ENCODE measurements at places on chromosomes 16 and 17.
A peak's percentile ranks its signal among the peaks of the same experiment; 100 is the strongest.

DNA sequence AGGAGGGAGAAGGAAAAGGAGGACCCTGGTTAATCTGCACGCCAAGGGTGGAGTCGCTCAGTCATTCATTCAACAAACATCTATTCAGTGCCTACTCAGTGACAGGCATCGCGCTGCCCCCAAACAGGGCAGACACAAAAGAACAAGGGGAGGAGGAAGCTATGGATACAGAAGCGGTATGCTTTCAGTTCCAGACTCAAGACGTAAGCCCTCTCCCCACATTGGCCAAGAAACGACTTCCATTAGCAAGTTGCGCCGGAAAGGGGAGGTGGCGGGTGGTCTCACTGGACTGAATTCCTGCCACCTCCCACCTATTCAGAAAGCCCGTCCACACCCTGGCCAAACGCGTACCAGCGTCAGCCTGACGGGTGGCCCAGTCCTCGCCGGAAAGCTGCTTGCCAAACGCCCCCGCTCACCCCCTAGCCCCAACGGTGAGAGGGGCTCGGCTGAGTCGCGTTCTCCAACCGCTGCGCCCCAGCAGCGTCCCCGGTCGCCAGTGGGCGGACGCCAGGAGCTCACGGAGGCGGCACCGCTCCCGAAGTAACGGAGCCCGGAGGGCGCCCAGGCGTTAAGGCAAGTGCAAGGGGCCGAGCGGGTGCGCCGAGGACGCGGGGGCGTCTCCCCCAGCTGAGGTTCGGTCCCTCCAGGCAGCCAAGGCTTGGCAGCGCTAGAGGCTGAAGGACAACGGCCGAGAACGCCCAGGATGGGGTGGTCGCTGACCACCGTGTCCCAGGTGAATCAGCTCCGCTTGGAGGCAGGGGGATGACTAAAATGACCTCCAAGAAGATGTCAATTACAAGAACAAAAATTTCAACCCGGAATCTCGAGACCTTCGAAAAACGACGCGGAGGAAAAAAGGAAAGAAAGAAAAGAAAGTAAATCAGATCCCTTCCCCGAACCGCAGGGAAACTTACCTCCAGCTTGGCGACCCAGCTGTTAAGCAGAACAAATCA, 470.7 kb downstream of the SOX9 start:
- no peak for DNase-seq

DNA sequence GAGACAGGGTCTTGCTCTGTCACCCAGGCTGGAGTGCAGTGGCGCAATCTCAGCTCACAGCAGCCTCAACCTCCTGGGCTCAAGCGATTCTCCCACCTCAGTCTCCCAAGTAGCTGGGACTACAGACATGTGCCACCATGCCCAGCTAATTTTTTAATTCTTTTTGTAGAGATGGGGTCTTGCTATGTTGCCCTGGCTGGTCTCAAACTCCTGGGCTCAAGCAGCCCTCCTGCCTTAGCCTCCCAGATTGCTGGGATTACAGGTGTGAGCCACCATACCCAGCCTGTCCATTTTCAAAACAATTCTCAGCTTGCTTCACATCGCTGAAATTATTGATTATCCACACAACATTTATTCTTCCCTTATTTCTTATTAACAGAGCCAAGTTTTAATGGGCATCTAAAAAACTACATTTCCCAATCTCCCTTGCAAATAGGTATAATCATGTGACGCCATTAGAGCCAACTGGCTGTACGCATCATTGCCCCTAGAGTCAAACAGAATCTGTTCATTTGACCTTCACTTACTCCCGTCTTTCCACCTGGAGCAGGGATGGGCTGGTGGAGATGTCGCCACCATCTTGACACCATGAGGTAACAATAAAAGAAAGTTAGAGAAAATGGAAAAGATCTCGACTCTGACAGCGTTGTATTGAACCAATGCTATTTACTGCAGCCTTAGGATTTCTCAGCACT, 148.0 kb upstream of the FOXF1 start:
- no peak for DNase-seq

DNA sequence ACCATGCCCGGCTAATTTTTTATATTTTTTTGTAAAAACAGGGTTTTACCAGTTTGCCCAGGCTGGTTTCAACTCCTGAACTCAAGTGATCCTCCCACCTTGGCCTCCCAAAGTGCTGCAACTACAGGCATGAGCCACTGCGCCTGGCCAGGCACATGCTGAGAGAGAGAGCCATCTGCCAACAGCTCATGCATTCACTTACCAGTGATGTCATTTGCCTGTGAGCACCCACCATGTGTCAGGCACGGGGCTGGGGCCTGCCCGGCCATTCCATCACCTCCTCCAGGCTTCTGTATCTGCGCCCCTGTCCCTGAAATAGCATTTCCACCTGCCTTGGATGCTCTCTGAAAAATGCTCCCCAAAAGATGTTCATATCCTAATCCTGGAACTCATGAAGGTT, 43.6 kb upstream of the PEMT start:
- no peak for DNase-seq

DNA sequence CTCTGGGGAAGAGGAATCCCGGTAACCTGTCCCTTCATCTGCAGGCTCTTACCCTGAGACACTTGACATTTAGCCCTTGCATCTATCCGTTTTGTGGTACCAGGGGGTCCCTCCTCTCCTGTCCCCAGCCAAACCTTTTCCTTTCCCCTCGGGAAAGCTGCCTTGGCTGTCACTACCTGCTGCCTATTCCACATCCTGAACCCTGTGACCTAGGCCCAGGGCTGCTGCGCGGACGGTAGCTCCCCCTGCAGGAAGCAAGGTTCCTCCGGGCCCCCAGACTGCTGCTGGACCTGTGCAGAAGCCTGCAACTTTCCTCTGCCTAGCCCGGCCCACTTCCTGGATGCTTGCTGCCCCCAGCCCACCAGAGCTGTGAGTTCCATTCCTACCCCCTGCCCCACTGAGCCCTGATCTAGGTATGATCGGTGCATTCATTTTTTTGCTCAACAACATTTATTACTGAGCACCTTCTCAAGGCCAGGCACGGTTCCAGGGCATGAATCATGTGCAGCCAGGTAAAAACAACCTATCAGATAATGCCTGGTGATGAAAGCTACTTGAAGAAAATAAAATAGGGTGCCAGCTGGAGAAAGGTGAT, 10.5 kb upstream of the ALDOA start:
- DNase-seq, result no peak

DNA sequence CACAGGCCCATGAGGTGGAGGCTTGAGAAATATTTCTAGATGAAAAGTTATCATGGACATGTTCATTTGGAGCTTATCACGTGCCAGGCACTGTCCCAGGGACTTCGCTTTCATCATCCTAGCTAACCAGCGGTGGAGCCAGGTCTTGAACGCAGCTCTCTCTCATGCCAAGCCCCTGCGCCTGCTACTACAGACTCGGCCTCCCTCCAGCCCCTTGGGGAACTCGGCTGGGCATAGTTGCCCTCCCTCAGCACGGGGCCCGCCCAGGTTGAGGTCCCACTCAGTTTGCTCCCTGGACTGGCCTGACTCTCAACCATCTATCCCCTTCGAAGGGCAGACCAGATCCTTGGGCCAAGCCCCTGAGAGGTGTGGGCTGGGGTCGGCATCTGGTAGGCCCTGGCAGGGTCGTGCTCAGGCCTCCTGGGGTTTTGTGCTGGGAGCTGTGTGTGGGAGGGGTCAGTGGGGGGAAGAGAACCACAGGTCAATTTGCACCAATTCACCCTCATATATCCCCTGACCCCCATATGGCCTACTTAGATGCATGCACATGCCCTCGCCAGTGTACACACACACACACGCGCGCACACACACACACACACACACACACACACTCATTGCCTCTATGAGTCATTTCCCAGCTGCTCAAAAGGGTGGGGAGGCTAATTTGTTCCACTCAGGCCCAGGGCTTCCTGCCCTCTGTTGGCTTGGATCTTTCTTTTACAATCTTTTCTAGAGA, 12.1 kb upstream of the SCN4A start:
- no peak for DNase-seq

- DNase-seq, result no peak
Measured at GRCh38 chr17:72575542-72576233, 454.9 kb downstream of the SOX9 start.

- peak; percentile 46 for DNase-seq
Measured at GRCh38 chr17:79400989-79401703, 209.7 kb downstream of the RBFOX3 start.

DNA sequence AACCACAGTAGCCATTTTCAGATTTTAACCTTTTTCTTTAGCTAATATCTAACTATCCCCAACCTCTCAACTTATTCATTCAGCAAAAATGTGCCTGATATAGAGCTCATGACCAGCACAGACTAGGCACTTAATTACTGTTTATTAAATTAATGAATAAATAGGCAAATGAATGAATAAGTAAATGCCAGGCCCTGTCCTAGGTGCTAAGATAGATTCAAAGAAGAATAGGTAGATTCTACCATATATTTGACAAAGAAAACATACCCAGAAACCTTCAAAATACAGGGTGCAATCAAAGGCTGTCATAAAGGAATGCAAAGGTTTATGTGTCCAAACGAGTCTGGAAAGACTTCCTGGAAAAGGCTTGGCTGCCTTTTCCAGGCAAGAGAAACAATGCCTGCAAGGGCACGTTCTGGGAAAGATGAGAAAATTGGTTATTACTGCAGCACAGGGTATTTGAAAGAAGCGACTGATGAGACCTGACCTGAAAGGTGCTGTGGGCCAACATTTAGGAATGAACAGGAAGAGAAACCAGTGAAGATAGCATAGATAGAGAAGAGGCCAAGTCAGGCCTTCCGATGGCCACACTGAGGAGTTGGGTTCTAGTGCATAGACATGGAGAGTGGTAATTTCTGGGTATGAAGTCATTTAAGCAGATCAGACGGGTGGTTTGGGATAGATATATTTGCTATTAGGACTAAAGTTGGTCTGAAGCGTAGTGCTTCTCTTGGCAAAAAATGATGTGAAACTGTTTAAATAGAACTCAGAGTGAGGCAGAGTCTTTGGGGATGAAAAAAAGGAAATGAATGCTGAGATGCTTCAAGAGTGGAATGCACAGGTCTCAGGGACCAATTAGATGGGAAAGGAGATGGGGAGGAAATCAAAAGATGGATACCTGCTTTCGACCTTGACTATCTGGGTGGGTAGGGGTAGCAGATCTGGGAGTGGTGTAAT, 11.4 kb upstream of the CCL2 start:
- no peak for DNase-seq

GRCh38 chr16:69314534-69314933, 3.4 kb downstream of the VPS4A start:
- DNase-seq, result no peak

DNA sequence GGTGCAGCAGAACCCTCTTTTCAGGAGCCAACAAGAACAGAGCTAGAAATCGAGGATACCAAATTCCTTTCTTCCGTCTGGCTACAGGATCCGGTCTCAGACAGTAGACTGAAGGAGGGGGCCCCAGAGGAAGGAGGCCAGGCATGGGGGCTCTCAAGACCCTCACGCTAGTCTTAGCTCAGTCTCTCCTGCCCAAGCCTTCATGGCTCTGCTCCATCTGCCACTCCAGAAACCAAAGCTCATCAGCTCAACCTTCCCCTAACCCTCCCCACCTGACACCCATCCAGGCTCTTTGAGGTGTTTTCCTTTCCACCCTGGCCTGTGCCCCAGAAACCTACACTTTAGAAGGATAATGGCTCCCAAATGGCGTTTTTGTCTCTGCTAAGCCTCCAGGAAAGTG, 6.2 kb upstream of the TMEM92 start:
- DNase-seq, result no peak

DNA sequence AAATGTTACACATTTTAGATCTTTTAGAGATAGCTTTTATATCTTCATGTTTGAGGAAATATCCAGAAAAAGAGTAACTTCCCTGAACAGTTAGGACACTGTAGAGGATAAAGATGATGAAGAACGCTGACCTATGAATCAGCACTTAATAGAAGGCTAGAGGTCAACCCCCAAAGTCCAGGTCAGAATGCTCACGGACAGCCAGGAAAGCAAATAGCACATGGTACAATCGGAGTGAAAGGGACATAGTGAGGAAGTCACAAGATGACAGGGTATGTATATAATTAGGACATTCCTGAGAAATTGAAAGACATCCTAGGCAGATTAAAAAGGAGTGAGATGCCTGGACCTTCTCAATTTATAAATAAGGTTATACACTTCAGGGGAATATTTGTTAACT, 55.1 kb upstream of the CNTNAP4 start:
- DNase-seq, result no peak

GRCh38 chr16:85310868-85311585, 198.8 kb upstream of the CIBAR2 start:
- no peak for DNase-seq

DNA sequence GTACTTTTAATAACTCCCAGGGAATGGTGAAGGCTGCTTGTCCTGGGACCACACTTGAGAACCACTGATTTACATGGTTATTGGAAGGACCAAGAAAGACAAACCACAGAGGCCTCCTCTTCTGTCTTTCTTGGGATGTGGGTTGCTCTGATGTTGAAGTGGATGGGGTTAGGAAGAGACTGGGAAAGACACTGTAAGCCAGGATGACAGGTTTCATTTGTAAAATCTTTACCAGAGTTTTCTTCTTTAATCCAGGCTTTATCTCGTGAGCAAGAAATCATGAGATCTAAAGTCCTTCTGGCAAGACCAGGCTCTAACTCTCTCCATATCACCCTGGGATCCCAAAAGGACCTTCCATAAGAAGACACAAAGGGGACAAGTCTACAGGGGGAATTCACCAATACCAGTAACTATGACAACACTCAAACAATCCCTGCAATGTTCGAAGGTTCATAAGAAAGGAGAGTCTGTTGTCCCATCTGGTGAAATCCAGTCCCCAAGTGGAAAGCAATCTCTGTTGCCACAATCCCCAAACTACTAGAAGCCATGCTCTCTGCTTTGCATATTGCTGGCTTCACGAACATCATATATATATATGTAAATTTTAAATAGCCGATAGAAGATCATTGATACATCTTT, 44.8 kb upstream of the CDRT4 start:
- DNase-seq, result no peak

- DNase-seq, result no peak
Measured at GRCh38 chr16:49490321-49490705, 116.7 kb downstream of the C16orf78 start.

- no peak for DNase-seq
Measured at GRCh38 chr17:6815775-6816174, 15.8 kb downstream of the TEKT1 start.

GRCh38 chr17:13569398-13570123, 32.2 kb downstream of the HS3ST3A1 start:
- DNase-seq, result no peak

- no peak for DNase-seq
Measured at GRCh38 chr16:70421014-70421413, 17.9 kb downstream of the ST3GAL2 start.

DNA sequence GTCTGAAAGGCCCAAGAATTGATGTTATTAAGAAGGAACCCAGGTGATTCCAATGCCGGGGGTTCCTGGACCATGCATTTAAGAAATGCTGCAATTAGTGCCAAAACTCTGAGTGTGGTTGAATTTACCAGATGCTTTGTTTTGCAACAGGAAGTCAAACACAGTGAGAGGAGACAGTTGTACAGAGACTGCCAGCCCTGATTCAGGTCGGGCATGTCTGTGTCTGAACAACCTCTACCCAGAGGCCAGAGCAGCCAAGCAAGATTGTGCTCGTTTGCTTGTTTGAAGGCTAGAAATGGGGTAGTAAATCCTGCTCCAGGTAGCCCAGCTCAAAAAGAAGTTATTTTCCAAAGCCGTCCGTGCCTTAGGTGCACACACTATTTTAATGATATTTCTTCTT, 412.4 kb upstream of the ERCC4 start:
- no peak for DNase-seq

Measured in NT2/D1 (cell line).